Hematopoietic multipotent progenitor cell treated with erythropoietin and hydrocortisone succinate and interleukin-3 and kit ligand, for 17 days (in vitro differentiated cells): ENCODE measurements at places on chromosomes 13 and 19.

- no peak for DNase-seq
Observed at GRCh38 chr13:30629527-30629926, 11.8 kb downstream of the USPL1 start.

DNA sequence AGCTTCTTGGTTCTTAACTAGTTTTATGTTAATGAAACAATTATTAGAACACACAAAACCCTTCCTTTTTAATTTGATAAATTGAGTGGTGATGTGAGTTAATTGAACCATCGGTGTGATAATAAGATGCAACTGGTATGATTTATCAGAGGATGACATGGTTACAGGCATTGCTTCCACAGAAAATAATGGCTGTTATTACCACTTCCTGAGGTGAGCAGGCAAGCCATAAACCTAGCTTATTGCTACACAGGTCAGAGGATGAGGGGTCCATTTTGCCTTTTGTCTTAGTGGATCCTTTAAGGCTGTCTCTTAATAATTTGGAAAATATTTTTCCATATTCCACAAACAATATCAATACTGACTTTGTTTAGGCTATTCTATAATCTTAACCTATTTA lies 226.6 kb upstream of the EDNRB start:
- no peak for DNase-seq

GRCh38 chr19:2700660-2701360 lies 1.7 kb downstream of the GNG7 start:
- no peak for DNase-seq

GRCh38 chr13:108120302-108120701 lies 95.0 kb downstream of the LIG4 start:
- DNase-seq: no peak

DNA sequence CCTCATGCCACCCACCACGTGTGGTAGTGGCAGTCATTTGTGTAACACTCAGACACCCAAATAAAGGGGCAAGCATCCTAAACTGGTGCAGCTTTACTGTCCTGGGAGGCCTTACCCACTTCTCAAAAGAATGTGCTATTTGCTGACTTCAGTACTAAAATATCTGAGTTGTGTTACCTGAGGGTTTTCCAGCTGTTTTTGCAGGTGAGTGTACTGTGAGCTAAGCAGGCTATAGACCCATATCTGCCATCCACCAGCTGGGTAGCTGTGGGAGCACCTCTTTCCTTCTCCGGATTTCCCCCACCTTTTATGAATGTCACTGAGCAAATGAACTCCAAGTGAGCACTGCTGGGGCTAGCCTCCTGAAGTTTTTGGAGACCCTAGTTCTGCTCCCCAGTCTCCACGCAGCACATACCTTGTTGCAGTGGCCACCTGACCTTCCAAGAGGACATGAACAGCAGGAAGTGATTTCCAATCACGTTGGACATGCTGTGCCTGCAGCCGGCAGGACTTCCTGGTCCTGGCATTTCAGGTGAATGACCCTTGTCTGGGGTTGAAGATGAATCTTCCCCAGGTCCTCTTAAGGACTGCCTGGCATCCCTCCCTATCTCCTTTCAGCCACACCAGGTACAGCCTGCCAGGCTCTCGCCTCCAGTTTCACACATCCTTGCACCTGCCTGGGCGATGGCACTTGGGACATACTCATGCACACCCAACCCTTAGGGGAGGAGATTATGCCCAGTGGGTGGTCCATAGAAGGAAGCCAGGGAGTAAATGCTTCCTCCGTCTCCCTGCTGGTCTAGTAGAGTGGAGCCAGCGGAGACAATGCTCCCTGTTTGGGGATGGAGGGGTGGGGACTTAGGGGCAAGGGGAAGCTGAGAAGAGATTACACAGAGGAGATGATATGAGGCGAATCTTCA lies 109.5 kb upstream of the SPATA13 start:
- DNase-seq: no peak

- DNase-seq: no peak
Observed at GRCh38 chr13:26838821-26839220, 78.2 kb upstream of the GPR12 start.

DNA sequence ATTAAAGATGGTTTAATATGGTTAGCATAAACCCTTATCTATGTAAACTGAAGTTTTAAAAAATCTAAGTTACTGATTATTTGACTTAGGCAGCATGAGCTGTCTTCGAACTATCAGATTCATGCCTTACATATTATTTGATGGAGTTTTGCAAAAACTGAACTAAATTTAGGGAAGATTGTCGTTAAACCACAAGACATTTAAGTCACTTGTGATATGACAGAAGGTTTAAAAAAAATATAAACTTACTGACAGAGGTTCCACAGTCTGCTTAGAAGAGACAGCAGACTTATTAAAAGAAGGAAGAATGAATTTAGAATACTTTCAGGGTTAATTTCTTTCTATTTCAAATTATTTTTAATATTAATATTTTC lies 110.9 kb upstream of the FRY start:
- no peak for DNase-seq

DNA sequence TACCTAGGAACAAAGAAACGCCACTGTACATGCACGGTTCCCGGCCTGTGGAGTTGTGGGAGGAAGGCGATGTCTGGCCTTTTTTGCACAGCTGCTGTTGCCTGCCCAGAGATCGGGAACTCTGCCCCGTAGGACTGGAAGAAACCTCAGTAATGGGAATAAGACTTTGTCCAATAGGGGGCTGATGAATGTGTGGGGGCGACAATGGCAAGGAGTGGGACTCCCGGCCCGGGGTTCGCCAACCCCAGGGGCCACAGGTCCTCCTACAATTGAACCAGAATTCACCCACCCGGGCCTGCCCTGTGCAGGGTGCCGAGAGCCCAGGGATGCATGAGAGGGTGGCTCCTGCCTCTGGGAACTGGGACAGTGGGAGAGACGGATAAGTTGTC lies 2.0 kb upstream of the CEBPA start:
- DNase-seq: no peak

DNA sequence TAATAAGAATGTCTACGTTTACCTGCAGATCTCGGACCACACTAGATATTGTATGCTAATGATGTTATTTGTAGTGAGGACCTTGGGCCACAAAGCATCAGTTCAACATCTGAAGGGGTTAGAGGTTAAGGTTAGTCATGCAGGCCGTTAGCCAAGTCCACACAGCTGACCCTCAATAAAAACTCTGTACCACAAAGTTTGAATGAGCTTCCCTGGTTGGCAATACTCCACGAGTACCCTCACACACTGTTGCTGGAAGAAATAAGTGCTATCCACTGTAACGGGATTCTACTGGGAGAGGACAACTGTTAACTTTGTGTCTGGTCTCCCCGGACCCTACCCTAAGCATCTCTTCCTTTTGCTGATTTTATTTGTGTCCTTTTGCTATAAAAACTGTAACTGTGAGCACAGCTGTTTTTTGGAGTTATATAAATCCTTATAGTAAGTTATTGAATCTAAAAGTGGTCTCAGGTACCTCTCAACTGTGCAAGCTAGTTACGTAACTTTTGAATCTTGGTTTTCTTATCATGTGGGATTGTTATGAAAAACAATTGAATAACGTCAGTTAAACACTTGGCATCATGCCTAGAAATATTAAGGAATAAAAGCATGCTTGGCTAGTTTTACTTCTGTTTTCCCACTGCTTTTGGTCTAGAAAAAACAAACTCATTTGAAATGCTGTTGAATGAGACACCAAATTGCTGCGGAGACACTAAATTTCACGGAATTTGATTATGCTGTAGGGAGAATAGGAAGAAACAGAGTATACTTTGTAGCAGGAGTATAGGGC lies 181.5 kb downstream of the DNAJC3 start:
- DNase-seq: no peak

- DNase-seq: no peak
Observed at GRCh38 chr13:30443957-30444404, 21.7 kb downstream of the UBE2L5 start.

DNA sequence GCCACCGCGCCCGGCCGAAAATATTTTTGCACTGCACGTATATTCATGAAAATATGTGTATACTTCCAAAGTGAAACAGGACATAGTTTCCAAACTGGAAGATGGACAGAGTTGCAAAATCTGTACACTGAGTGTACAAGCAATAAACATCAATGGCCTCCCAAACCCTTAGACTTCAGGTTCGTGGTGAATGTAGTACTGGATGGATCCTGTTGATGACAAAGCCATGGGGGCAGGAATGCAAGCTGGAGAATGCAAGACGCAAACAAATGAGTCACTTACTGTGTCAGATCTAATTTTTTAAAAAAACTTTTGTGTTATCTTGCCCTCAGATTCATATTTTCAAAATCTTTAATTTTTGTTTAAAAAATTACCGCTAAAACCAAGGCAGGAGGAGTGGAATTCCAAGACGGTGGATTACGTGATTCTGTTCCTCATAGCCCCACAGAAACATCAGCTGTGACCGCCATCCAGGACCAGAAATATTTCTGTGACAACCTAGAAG lies 12.7 kb upstream of the LILRA2 start:
- no peak for DNase-seq

DNA sequence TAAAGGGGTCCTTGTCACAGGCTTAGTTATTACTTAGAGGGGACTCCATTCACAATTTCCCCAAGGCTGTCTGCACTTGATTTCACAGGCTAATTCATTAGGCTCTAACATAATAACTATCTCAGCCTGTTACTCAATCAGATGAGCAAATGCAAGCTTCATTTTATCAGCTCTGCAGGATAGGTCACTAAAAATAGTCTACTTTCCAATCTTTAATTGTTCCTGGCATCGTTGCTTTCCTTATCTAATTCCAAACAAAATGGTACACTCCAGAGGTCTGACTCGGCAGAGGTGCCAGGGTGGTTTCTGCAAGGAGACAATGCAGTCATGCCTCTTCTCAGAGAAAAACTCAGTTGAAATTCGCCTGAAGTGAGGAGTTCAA lies 69.7 kb upstream of the SLC15A1 start:
- no peak for DNase-seq

GRCh38 chr19:17332677-17333581 lies 1.7 kb downstream of the ANO8 start:
- DNase-seq: peak; percentile 71

DNA sequence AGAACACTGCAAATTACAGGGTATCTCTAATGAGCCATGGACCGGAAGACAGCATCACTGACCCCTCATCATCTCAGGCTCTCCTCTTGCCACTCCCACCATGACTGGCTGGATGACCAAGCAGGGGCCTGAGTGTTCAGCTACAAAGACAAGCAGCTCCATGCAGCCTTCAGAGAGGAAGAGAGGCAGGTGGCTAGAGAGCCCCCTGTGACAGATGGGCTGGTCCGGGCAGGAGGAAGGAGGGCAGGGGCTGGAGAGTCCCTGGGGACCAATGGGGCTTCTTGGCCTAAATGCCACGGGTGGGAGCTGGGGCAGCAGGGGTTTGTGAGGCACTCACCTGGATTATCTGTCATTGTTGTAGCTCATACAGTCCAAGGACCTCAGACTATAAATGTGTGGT lies 12.8 kb upstream of the RASA3 start:
- no peak for DNase-seq

- DNase-seq: no peak
Observed at GRCh38 chr13:70390968-70391367, 282.7 kb upstream of the KLHL1 start.

DNA sequence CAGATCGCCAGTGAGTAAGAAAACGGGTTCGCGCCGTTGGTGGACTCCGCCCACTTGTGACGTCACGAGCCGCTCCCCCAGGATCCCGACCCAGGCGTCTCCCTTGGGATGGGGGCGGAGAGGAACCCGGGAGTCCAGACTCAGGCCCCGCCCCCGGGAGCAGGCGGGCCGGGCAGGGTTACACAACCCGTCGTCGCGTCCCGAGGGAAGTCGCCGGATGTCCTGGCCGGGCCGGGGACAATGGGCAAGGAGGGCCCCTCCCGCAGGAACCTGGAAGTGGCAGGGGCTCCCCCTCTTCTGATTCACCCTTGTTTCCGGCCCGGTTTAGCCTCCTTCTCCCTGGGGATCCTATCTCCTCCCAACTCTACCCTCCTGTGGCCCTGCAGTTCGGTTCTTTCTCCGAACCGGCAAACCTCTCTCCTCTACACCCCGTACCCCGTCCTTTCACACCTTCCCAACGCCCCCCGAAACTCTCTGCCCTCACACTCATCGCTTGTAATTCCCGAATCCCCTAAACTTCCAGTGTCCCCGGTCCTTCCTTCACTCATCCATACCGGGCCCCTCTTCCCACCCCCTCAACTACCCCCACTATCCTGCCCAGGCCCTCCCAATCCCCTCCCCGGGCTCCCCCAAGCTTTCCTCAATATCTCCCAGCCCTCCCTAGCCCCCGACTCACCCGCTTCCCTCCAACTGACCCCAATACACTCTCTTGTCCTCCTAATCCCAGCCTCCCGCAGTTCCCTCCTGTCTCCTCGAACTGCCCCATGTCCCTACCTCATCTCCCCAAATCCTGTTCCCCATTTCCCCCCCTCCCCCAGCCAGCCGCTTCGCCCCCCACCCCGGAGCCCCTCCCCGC lies 20.0 kb upstream of the ERCC1 start:
- peak; percentile 82 for DNase-seq

DNA sequence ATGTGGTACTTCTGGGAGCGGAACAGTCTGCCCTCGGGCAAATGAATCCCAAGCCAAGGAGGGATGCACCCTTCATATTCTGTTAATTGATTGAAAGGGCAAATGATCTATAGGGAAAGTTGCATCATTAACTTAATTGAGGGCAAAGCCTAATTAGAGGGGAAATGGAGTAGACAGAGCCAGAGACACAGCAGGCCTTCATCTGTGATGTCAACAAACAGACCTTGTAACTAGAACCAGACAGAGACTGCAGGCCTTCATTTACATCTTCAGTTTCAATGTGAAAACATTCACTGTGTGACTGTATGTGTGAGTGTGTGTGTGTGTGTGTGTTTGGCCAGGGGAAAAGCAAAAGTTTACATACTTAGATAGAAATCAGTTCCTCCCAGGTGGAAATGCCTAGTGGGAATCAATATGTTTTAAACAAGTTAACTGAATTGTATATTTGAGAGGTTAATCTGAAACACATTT lies 126.4 kb downstream of the SPRY2 start:
- DNase-seq: no peak

DNA sequence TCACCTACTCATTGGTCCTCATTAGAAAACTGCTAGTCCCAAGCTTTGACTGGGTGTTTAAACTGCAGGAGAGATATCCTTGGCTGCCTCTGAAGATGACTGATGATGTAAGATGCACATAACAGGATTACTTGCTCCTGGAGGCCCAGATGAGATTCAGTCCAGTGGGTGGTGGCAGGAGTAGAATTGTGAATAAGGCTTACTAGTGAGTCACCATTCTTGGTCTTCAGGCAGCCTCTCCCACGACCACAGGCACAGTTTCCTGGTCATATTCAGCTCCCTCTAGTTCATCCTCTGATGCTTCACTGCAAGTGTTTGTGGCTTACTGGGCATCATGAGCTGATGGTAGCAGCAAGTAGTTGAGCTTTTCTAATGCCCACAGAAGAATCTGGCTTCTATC lies 12.1 kb downstream of the SERTM1 start:
- no peak for DNase-seq
